ENCODE measurements at places on chromosomes 4 and X.
A peak's percentile ranks its signal among the peaks of the same experiment; 100 is the strongest.

DNA sequence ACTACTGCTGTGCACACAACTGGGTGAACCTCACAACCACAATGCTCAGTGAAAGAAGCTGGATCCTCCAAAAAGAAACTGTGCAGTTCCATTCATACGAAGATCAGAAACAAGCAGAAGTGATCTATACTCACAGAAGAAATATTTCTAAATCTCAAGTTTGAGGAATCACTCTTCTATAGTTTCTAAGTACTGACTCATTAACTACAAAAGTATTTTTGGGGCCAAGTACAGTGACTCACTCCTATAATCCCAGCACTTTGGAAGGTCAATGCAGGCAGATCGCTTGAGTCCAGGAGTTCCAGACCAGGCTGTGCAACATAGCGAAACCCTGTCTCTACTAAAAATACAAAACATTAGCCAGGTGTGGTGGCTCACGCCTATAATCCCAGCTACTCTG lies 51.3 kb upstream of the RELL1 start:
- peak; percentile 76 for DNase-seq

DNA sequence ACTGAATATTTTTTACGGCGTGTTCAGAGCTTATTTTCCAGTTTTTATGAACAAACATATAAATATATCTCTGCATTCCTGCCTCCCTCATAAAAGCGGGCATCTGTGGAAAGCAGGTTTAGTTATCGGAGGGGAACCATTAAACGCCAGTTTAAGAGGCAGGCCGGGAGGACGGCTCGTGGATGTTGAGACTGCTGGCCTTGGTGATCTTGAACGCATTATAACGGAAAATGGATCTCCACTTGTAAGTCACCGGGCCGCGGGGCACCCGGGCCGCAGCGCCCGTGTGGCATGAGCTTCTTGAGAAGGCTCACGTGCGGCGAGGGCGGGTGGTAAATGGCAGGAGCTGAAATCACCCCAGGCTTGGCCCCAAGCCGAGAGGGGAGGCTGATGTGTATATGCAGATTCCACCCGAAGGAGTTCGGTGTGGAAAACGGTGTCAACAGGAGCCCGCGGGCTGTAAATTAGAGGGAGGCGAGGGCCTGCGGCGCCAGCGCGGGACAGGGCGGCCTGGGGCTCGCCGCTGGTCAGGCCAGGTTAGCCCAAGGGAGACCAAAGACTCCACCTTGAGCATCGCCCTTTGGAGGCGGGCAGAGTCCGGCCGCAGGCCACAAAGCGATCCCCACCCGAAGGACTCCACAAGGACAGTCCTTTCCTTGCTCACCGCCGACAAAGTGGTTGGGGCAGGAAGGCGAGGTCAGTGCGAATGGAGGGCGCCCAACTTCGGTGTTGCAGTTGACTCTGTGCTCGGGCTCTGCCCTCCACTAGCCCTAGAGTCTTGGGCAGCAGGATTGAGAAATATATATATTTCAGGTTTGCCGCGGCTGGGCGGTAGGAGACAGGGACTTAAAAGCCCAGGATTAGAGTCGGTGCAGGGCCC lies 1.3 kb upstream of the HAND2 start:
- no peak for DNase-seq

DNA sequence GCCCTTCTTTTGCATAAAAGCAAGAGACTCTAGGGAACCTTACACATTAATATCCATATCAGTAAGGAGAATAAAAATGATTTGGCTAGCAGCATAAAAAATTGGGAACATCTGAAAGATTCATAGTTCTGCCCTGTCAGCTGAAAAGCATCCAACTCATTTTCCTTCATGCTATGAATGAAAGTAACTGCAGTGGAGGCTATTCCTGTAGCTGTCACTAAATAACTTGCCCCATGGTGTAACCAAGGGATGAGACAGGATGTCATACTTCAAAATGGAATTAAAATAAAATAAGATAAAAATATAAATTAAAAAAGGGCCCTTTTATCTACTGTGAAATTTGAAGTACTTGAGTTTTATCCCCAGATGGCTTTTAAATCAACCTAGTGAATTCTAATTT lies 878.8 kb downstream of the C4orf33 start:
- no peak for DNase-seq

DNA sequence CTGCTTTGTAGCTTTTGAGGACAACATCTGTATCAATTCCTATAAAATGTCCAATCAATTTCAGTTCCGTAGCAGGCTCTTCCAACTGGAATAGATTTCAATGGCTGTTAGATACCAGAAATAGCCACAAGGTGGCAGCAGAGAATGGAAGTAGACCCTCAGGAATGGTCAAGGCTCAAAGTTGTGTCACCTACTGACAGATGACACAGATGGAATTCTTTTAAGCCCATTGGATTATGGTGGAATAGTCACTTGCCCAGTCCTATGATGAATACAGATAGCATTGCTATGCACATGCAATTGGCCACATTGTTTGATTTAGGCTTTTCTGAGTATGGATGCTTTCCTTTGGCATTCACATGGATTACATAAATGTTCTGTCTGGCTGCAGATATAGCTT lies 130.4 kb upstream of the RADX start:
- DNase-seq, result peak; percentile 86

DNA sequence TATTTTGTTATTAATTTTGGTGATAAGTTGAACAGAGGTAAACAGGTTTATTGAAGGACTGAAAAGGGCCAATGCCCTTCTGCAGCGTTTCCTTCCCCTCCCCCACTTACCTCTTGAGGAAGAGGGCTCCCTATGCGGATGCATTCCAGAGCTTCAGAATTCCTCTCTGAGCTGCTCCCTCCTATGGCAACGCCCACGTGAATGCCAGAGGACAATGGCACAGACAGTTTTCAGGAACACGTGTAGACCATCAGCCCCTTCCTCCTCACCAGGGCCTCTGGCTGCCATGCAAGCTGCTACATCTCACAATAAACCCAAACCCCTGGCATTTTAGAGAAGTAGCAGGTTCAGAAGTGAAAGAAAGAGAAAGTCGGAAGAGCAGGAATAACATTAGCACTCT lies 127.9 kb downstream of the CHRDL1 start:
- DNase-seq, result no peak

DNA sequence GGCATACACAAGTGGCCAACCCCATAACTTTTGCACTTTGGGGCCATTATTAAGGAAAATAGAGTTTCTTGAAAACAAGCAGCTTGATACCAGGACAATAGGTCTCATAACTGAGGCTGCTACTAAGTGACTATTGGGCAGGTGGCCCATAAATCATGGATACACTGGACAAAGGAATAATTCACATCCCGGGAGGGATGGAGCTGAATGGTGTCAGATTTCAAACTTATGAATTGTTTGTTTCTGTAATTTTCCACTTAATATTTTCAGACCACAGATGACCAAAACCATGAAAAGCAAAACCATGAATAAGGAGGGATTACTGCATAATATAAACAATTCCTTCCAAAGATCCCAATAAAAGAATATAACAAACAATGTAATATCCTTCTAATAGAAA lies 114.4 kb downstream of the WDFY3 start:
- DNase-seq, result no peak

DNA sequence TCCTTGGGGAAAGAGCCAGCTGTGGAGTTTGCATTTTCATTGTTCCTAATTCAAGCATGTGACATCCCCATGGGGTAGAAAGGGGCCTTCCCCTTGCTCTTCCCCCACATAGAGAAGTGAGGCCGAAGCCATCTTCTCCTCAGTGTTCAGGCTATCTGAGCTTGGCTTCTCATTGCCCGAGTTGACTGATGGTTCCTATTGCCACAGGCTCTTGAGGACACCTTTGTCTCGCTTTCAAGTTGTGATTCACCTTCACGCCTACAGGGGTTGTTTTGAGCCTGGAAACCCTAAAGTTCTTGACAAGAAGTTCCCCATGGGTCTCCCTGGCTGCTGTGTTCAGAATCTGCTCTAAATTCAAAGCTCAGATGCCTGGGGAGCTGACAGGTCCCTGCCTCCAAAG lies 25.0 kb downstream of the CCNQ start:
- no peak for DNase-seq

DNA sequence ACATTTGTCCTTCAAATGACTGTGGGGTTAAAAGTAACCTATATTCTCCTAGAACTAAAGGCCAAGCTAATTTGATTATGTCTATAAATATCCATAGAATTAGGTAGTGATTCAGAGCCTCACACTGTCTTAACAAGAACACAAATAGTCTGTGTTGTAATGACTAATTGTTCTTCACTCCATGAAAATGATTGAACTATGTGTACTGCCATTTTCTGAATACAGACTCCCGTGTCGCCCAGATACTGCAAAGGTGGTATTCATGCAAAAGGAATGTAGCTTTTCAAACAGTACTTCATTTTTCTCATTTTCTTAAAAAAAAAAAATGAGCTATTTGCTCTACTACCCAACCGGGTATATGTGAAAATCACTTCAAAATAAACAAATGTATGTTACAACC lies 11.3 kb upstream of the PHKA2 start:
- no peak for DNase-seq

- no peak for DNase-seq
These were observed 107.6 kb downstream of the QRFPR start for GRCh38 chr4:121273191-121273590.

DNA sequence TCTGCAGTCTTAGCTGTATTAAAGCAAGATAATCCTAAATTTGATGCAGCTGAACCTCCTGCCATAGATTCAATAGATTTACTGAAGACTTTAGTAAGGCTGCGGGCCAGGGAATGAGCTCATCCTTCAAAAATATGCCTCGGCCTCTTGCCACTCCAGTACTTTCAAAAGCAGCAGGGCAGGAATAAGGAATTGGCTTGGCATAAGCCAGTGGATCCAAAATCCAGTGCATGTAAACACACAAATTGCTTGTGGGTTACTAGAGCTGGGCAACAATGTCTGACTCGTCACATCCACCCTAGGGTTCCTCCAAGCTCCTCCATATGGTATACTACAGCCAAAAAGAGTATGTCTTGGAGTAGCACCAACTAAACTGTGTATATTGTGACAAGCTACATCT lies 165.0 kb downstream of the AMELX start:
- no peak for DNase-seq

DNA sequence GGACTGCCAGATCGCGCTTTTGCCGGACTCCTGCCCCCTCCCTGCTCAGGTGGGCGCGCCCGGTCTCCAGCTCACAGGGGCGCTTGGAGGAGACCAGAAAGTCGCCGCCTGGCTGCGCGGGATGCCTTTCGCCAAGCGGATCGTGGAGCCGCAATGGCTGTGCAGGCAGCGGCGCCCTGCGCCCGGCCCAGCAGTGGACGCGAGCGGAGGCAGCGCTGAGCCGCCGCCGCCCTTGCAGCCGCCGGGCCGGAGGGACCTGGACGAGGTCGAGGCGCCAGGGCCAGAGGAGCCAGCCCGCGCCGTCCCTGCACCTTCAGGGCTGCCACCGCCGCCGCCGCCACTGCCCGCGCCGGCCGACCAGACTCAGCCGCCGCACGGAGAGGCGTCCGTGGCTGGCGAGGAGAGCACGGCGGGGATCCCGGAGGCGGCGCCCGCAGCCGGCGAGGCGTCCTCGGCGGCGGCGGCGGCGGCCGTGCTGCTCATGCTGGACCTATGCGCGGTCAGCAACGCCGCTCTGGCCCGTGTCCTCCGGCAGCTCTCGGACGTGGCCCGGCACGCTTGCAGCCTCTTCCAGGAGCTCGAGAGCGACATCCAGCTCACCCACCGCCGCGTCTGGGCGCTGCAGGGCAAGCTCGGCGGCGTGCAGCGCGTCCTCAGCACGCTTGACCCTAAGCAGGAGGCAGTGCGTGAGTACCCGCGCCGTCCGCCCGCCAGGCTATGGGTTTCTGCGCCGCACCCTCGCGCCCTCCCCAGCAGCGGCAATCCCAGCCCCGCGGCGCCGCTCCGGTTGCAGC lies 834 bp downstream of the NHS start:
- DNase-seq, result no peak

DNA sequence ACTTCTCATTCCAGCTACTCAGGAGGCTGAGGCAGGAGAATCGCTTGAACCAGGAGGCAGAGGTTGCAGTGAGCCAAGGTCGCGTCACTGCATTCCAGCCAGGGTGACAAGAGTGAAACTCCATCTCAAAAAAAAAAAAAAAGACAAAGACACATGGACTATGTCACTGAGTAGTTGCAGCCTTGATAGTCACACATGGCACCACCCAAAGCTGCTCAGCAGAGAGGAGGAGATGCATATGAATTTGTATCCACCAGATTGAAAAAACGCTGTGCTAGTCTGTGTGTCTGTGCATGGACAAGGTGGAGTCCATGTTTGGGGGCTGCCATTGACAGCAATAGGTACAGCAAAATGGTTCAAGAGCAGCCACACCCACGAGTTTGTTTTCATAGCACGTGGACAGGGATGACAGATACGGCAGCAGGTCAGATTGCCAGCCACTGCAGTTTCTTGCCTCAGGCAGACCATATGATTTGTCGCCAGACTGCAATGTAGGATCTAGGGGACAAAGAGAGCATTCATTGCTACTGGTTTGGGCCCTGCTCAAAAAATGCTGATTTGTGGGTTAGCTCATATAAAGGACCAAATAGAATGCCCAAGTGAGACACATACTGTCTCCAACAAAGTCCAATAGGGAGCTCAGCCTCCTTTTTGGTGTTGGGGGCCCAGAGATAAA lies 89.9 kb downstream of the CEP135 start:
- DNase-seq, result no peak

DNA sequence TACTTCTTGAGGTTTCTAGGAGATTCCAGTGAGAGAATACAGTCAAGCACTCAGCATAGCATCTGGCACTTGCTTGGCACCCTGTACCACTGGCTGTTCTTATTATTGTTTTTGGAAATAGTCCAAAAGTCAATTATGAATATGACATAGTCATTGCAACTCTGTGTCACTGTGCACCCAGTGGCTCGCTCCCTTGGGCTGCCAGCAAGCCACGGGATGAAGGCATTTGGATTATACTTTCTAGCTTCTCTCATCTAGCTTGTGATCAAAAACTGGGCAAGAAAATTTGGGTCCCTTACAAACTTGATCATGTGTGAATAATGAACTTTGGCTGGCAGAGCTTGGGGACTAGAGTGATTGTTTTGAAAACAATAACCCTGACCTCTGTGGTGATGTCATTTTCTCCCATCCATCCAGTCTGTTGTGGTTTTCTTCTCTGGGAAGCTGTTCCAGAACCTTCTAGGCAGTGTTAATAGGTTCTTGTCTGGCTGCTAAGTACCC lies 32.7 kb upstream of the LIMCH1 start:
- DNase-seq, result no peak

DNA sequence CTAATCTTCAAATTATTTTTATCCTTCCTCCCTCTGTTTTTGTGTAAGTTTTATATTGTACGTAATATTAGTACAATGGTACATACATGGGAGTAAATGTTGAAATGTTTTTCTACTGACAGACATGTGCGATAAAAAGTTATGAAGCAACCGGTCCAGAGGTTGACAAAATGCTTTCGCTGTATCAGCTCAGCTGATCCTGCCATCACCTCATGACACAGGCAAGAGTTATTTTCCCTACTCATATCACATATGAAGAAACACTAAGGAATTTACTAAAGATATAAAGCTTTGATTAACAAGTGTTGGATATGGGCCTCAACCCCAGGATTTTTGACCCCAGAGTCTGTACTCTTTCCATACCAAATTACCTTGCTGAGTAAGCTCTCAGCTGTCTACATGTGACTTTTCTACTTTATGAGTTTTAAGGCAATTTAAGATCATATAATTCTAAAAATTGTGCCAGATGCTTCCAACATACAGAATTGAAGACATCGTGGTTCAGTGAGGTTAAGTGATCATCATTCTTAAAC lies 50.0 kb downstream of the CLCN5 start:
- DNase-seq, result no peak

Measured in RKO (cell line).